ENCODE measurements at places on chromosomes 11 and 22. TPM values are rescaled to one million over a fixed set of nuclear protein-coding genes. Genes with fewer than 3 reads are reported as not detected.

The ZNF195 gene
- polyA plus RNA-seq: 13.2 TPM

The SCUBE1 gene
- 0.07 TPM for polyA plus RNA-seq

The UPB1 gene
- 0.27 TPM for polyA plus RNA-seq

DNA sequence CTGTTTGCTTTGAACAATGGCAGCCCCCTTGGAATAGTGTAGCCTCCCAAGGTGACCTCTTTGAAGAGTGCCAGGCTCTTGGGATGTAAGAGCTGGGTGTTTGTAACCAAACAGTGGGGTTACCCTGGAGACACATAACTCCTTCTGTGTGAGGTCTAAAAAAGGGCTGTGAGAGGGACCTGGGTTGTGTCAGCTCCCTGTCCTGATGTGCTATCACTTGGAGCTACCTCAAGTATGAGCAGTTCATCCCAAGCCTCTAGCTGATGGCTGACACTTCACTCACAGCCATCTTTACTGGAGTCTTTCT is 40.2 kb downstream of the TSPAN18 start:
- no peak overlapping the region for H3K4me3 ChIP-seq
- H3K4me1 ChIP-seq: peaks cover 33% of the 10 kb centered on the region
- H3K27ac ChIP-seq: peak overlapping the region; percentile 68

GRCh38 chr11:118530683-118531596 is at the start of gene TMEM25:
TMEM25 (plus strand) TSS chr11:118531192; CDS start chr11:118531802, 610 bp downstream.
- peaks cover 2% of the 10 kb centered on the region for H3K36me3 ChIP-seq
- no peaks in the 10 kb centered on the region for H3K27me3 ChIP-seq
- DNase-seq: peak; percentile 69
- H3K27ac ChIP-seq: no peak within 1 kb of the TSS
- peak within 1 kb of the TSS; percentile 19 for H3K4me3 ChIP-seq
- H3K4me1 ChIP-seq: peaks cover 10% of the 10 kb centered on the region

DNA sequence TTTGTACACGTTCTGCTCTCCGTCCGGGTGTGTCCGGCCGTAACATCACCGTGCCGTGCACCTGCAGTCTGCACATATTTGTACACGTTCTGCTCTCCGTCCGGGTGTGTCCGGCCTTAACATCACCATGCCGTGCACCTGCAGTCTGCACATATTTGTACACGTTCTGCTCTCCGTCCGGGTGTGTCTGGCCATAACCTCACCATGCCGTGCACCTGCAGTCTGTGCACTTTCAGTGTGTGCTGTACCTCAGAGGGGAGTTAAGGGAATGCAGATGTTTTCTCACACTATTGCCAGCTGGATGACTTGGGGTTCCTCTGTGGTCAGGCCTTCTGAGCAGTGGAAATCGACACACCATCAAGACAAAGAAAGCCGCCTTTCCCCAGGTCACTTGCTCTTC is 4.2 kb downstream of the TTLL8 start:
- H3K4me1 ChIP-seq: no peaks in the 10 kb centered on the region
- no peak for DNase-seq
- H3K27me3 ChIP-seq: peaks cover 2% of the 10 kb centered on the region
- no peak overlapping the region for H3K27ac ChIP-seq
- no peak overlapping the region for H3K4me3 ChIP-seq

DNA sequence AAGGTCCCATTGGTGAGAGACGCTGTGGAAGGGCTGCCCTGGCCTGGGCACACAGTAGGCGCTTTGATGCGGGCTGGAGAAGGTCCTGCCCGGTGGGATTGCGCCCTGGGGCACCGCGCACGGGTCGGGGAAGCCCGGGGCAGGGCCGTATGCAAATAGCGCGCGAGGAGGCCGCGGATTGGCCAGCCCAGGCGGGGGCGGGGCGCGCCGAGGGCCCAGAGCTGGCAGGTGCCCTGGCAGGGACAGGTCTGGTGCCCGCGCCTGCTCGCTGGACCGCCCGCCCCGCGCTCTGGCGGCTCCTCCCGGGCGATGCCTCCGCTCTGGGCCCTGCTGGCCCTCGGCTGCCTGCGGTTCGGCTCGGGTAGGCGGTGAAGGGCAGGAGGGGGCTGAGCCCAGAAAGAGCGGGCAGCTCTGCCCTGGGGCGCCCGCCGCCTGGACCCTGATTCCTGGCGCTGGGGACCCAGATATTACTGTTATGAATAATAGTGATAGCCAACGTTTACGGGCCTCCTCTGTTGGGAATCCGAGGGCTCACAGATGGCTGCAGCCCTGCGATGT is at the start of gene UPK3A:
Gene UPK3A, plus strand, starts transcription at position 245 of the 558 bp plus-strand sequence. Its CDS starts 65 bp downstream, at position 310.
- H3K27ac ChIP-seq: no peak within 1 kb of the TSS
- DNase-seq: peak; percentile 30
- H3K4me1 ChIP-seq: peaks cover 7% of the 10 kb centered on the region
- no peak within 1 kb of the TSS for H3K4me3 ChIP-seq

- H3K27me3 ChIP-seq: peaks cover 93% of the 10 kb centered on the region
- H3K36me3 ChIP-seq: no peaks in the 10 kb centered on the region
- no peaks in the 10 kb centered on the region for H3K4me1 ChIP-seq
- no peak overlapping the region for H3K27ac ChIP-seq
- no peak for DNase-seq
These were observed 6.0 kb downstream of the PAX6 start for GRCh38 chr11:31805037-31805628.

- H3K27me3 ChIP-seq: no peaks in the 10 kb centered on the region
- no peaks in the 10 kb centered on the region for H3K36me3 ChIP-seq
- H3K4me1 ChIP-seq: peaks cover 55% of the 10 kb centered on the region
- peak overlapping the region; percentile 32 for H3K27ac ChIP-seq
- no peak overlapping the region for H3K4me3 ChIP-seq
These were observed 40.4 kb downstream of the RRAS2 start for GRCh38 chr11:14318581-14318981.

DNA sequence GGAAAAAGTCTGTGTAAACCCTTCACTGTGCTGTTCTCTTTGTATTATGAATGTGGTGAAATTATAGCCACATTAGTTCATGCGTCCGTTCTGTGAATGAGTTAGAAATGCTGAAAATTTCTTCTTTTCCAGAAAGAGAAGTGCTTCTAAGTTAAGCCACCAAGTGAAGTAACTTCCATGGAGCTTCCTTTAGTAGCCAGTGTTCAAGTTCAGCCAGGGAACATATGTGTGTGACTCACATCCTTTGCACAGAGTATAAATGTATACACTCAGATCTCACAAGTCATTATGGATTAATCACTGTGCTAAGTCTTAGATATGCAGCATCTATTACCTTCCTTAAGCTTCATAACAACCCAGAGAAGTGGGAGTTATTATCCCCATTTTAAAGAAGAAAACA is 3.1 kb upstream of the MMP8 start:
- H3K27ac ChIP-seq: peak overlapping the region; percentile 78
- peaks cover 35% of the 10 kb centered on the region for H3K4me1 ChIP-seq
- no peak overlapping the region for H3K4me3 ChIP-seq
- peak; percentile 89 for DNase-seq
- H3K36me3 ChIP-seq: no peaks in the 10 kb centered on the region
- H3K27me3 ChIP-seq: no peaks in the 10 kb centered on the region

DNA sequence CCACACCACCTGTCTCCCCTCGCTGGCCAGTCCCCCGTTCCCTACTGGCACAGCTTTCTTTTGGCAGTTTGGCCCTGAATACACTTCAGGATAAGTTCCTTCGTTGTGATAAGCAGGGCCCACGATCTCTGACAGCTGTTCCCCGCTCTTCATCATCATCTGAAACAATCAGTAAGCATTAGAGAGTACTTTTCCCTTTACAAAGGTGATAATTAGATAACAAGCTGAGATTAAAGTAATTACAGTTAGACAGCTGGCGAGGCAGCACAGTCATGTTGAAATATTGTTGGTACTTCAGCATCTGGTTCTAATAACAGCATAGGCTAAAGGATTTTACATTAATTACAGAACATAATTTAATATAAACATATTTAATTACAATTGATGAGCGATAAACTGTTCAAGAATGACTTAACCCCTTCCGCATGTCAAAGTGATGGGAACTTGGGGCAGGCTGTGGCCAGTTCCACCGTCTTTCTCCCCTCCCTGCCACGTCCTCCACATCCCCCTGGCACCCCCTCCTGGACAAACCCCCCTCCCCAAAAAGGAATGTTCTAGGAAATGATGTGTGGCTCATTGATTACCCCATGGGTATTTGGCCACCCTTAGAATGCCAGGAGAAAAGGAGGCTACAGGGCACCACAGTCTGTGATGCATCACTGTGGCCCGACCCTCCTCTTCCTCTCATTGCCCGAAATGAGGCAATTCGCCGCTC is 134.9 kb downstream of the RCN1 start:
- no peaks in the 10 kb centered on the region for H3K27me3 ChIP-seq
- H3K36me3 ChIP-seq: no peaks in the 10 kb centered on the region
- no peak overlapping the region for H3K27ac ChIP-seq
- no peak overlapping the region for H3K4me3 ChIP-seq

GRCh38 chr11:866481-866880 is 23.8 kb downstream of the TSPAN4 start:
- H3K27me3 ChIP-seq: no peaks in the 10 kb centered on the region
- no peaks in the 10 kb centered on the region for H3K4me1 ChIP-seq
- no peak overlapping the region for H3K27ac ChIP-seq
- no peaks in the 10 kb centered on the region for H3K36me3 ChIP-seq
- no peak overlapping the region for H3K4me3 ChIP-seq

DNA sequence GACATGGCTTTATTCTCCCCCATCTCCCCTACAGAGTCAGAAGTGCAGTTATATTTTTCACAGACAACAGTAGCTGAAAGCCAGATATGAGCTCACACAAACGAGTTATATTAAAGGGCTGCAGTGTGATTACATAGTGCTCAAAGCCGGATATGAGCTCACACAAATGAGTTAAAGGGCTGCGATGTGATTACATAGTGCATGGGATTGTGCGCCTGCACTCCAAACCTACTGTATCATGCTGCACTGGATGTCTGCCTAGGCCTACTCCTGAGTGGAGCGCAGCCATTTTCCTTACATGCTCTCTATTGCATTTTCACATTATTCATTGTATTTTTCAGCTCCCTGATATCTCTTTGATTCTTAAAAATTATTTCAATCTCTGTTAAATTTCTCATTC is 414.6 kb upstream of the LARGE1 start:
- H3K27ac ChIP-seq: no peak overlapping the region
- H3K27me3 ChIP-seq: no peaks in the 10 kb centered on the region
- H3K4me3 ChIP-seq: no peak overlapping the region
- no peaks in the 10 kb centered on the region for H3K4me1 ChIP-seq
- H3K36me3 ChIP-seq: no peaks in the 10 kb centered on the region
- no peak for DNase-seq

DNA sequence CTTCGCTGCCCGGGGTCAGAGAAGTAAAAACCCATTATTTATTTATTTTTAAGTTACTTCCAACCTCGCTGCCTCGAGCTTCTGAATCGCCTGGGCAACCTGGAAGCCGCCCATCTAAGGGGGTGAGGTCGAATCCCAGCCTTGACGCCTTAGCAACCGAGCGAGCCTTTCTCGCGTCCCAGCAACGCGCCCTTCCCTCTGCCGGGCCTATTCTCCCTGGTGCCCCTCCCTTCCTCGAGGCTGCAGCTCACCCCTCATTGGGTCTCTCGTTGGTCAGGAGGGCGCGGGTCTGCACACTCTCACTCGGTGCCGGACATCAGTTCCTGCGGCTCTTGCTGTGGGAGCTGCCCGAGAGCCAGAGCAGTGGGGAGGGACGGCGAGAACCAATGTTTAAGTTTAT is at the start of gene CCDC81:
Gene CCDC81, plus strand, starts transcription at position 302 of the 400 bp plus-strand sequence. CDS start 277 bp downstream, outside the sequence.
- H3K27ac ChIP-seq: no peak within 1 kb of the TSS
- peaks cover 20% of the 10 kb centered on the region for H3K4me1 ChIP-seq
- DNase-seq: peak; percentile 41

DNA sequence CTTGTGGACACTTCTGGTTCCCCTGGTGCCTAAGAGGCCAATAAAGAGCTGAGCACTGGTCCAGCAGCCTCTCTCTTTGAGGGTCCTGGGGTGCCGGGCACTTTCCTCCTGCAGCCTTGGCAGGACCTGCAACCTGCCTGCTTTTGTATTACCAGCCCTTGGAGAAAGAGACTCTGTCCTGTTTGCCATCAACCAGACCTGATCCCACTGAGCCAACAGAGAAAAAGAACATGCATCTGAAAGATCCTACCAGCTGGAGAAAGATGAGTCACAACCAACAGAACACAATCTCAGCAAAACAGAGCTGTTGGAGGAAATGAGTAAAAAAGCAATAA is 321.0 kb downstream of the DDX10 start:
- H3K4me1 ChIP-seq: peaks cover 24% of the 10 kb centered on the region
- H3K4me3 ChIP-seq: peak overlapping the region; percentile 12
- H3K36me3 ChIP-seq: no peaks in the 10 kb centered on the region

DNA sequence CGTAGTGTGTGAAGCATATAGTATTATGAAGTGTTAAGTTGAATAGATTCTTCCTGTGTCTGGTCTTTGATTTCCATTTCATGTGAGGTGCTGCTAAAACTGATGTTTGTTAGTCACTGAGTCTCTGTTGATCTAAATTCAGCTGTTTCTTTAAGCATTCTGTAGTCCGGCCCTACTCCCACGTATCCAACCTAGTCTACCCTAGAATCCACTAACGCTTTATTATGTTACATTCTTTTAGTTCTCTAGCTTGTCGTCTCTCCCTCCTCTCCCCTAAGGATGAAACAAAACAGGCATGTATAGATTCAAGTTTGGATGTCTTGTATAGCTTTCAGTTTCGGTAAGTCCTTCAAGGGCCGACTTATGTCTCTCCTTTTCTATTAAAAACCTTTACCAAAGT is 4.1 kb downstream of the WEE1 start:
- H3K36me3 ChIP-seq: no peaks in the 10 kb centered on the region
- H3K4me1 ChIP-seq: peaks cover 22% of the 10 kb centered on the region
- no peak overlapping the region for H3K27ac ChIP-seq
- DNase-seq: peak; percentile 26

DNA sequence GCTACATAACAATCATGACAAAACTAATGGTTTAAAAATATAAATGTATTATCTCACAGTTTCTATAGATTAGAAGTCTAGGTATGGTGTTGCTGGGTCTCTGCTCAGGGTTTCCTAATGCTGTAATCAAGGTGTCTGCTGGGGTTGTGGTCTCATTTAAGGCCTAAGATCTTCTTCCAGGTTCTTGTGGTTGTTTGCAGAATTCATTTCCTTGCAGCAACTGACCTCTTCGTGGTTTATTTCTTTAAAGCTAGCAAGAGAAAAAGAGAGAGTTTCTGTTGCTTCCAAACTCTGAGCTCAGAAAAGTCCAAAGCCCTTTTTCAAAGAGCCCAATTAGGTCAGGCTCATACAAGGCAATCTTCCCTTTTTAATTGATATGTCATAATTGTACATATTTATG is 452.7 kb upstream of the CCDC179 start:
- H3K4me1 ChIP-seq: peaks cover 28% of the 10 kb centered on the region
- H3K4me3 ChIP-seq: no peak overlapping the region
- no peaks in the 10 kb centered on the region for H3K36me3 ChIP-seq
- DNase-seq: no peak

- no peaks in the 10 kb centered on the region for H3K27me3 ChIP-seq
- H3K4me1 ChIP-seq: peaks cover 11% of the 10 kb centered on the region
- no peak for DNase-seq
- H3K4me3 ChIP-seq: no peak overlapping the region
- H3K36me3 ChIP-seq: peaks cover 16% of the 10 kb centered on the region
These were observed 1.9 kb downstream of the SCYL1 start for GRCh38 chr11:65526744-65527143.

DNA sequence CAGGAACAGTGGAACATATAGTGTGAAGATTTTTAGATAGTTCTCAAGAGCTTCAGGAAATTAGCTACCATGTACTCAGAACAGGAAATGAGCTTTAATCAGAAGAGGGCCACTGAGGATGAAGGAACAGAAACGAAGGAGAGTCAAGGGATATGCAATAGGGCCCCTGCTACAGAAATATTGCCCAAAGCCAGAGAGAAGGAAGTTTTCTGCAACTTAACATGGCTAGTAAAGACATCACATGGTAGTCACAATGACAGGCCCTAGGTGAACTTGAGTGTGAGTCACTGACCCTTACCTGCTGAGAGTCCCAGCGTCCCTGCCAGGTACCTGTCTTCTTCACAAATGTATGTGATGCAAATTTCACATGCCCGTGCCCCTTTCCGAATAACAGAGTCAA is 25.2 kb upstream of the CARD16 start:
- H3K4me3 ChIP-seq: no peak overlapping the region
- H3K36me3 ChIP-seq: no peaks in the 10 kb centered on the region
- no peaks in the 10 kb centered on the region for H3K27me3 ChIP-seq
- peaks cover 11% of the 10 kb centered on the region for H3K4me1 ChIP-seq
- no peak overlapping the region for H3K27ac ChIP-seq

Data from endothelial cell of umbilical vein (primary cell).